ENCODE measurements at places on chromosomes 3 and 15. TPM values are rescaled to one million over a fixed set of nuclear protein-coding genes. Genes with fewer than 3 reads are reported as not detected.

The C2CD4B gene
- polyA plus RNA-seq, result not detected

The RPP14 gene
- 9.9 TPM for polyA plus RNA-seq

The FLNB gene
- polyA plus RNA-seq, result 19.7 TPM

The MON1A gene
- polyA plus RNA-seq, result 12.1 TPM

The GOLGA8T gene
- not detected for polyA plus RNA-seq

The CSNK1G1 gene
- polyA plus RNA-seq, result 15.3 TPM

The PIERCE2 gene
- 2.2 TPM for polyA plus RNA-seq

The C3orf20 gene
- not detected for polyA plus RNA-seq

The DCBLD2 gene
- polyA plus RNA-seq, result not detected

The CCDC66 gene
- polyA plus RNA-seq, result 20.9 TPM

The RTP3 gene
- not detected for polyA plus RNA-seq
